T follicular helper cell (primary cell): ENCODE measurements at places on chromosomes 2 and 18.

- no peak for DNase-seq
Measured at GRCh38 chr18:55997151-55997561, 409.2 kb upstream of the TCF4 start.

DNA sequence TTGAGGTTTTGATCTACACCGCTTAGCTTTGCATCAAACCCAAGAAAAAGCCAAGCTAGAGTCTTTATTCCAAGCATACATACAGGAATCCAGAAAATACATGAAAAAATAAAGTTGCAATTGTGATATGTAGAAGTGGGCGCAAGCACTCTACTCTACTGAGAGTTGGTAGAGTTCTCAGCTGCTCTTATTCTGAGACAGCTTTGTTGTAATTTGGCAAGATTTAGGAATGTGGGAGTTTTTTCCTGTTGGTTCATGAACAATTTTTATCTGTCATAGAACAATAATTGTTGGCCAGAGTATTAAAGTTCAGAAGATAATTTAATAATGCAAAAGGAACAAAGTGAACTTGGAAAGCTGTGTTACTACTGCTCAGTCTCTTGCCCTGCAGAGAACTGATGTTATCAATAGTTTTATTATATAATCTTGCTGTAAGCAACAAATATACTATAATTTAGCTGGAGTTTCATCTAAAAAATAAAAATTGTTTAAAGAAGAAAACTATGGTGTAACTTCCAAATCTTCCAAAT, 302.0 kb upstream of the RND3 start:
- DNase-seq, result no peak

GRCh38 chr2:220628252-220628651, 943.9 kb downstream of the EPHA4 start:
- no peak for DNase-seq

- no peak for DNase-seq
Measured at GRCh38 chr2:41947701-41948396, 100.0 kb upstream of the PKDCC start.

- no peak for DNase-seq
Measured at GRCh38 chr2:45923701-45924100, 272.2 kb downstream of the PRKCE start.

DNA sequence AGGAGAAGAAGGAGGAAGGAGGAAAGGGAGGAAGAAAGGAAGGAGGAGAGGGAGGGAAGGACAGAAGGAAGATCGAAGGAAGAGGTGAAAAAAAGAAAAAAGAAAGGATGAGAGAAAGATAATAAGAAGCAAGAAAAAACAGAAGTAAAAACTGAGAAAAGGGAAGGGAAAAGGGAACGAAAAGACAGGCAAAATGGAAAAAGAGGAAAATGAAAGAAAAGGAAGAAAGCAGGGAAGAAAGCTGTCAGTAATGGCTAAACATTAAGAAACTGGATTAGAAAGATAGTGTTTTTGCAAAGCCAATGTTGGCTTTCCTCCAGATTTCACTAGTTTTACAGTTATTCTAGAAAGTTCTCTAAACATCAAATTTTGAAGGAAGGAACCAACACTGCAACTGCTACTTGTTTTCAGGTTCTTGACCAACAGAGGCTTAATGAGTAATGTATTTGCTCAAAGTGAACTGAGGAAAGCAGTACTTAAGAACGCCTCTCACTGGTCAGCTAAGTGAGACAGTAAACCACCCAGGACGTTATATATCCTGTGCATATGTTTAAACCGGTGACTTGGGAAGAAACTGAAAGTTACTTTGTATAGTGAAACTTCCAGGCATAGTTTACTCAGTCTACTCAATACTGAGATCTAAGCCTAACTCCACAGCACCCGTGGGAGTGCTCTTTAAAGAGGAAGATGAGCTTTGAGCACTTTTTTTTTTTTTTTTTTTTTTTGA, 286.2 kb upstream of the TRIB2 start:
- DNase-seq, result no peak

DNA sequence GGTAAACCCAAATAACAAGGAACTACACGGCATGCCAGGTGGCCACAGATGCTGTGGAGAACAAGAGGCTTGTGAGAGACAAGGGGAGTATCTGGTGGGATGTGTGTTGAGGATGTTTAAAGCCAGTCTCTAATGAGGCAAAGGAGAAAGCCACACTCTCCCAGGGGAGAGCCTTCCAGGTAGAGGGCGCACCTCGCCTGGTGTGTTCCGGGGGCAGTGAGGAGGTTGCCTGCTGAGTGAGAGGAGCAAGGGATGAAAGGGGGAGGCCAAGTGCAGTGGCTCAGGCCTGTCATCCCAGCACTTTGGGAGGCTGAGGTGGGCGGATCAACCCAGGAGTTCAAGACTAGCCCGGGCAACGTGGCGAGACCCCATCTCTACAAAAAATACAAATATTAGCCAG, 16.2 kb downstream of the SAG start:
- no peak for DNase-seq

GRCh38 chr2:223959688-223960087, 2.4 kb downstream of the MRPL44 start:
- DNase-seq, result no peak

DNA sequence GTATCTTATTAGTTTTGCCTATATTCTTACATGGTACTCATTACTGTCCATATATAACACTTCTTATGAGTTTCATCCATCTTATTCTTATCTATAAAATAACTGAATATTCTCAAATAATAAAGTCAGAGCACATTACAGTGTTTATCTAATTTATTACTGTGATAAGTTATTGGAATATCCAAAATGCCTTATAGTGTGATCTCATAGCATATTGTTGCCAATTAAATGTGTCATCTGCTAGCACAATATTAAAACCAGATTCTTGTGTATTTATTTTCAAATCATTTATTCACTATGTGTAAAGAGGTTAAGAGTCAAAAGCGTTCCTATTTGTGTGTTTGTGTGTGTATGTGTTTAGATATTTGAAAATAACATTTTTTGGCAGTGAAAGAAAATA, 151.9 kb downstream of the WDR7 start:
- no peak for DNase-seq

DNA sequence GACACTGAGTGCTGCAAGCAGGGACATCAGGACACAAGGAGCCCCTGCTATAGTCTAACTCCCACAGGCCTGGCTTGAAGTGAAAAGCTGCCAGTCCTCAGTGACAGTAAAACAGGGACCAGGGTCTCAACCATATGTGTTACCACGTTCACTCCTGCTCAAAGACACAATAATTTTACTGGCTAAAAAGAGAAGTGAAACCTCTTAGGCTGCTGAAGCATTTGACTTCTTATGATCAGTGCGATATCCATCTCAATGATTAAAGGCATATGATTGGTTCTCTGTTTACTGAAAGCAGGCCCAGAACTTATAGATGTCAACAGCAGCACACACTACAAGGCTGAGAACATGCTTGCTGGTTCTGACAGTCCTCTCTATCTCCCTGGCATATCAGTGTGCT, 129.8 kb upstream of the LMAN1 start:
- no peak for DNase-seq

DNA sequence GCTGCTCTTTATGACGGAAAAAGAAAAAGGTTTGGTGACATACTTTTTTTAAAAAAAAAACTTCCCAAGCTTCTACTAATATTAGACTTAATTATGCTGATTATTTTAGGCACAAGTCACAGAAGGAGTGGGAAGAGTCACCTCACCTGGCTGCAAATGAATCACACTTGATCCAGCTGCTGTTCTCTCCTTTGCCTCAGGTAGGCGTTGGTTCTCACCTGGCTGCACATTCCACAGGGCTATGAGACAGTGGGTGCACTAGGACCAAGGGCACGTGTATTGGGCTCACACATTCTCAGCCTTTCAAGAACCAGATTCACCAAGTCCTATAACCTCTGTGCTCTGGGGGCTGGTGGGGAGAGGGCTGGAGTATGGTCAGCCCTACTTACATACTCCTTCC, 93.3 kb downstream of the TGFA start:
- no peak for DNase-seq

DNA sequence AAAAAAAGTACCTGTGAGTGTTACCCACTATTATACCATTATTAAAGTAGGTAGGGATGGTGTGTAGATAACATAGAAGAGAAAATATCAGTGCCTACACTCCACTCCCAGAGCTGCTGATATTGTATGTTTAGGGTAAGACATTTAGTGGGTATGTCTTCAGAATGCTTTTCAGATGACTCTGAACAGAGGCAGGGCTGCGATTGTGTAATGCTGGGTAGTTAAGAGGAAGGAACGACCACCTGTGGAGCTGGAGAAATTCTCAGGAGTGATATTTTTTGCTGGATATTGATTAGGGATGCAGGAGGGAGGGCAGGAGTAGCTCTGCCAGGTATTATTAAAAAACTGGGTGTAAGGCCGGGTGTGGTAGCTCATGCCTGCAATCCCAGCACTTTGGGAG, 2.8 kb downstream of the CNOT11 start:
- no peak for DNase-seq

DNA sequence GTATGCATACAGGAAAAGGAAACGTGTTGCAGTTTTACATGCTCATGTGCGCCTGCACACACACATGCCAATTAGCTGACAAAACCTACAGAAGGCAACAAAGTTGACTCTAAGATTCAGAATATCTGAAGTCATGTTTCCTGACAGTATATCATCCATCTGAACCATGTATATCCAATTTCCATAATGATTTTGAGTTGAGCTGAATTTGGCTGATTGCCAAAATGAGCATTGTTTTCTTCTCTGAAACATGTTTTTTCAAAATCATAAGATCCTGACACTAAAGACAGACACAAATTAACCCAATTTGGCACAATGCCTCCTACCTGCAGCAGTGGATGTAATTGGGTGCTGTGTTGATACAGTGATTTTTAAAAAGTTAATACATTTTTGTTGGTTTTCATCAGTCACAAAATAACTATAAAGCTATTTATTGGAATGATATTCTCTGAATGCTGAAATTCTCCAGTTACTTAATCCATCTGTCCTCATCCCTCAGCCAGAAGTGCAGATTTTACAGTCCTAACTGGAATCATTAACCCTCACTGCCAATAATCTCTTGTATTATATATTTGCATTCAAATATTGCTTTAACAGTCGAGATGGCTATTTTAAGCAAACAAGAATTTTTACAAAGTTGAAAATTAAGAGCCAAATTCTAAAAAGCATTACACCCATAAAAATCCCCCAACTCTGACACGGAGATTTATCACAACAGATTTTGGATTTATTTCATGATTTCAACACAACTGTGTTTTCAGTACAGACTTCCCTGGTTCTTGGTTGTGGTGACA, 161.7 kb upstream of the LMAN1 start:
- no peak for DNase-seq

DNA sequence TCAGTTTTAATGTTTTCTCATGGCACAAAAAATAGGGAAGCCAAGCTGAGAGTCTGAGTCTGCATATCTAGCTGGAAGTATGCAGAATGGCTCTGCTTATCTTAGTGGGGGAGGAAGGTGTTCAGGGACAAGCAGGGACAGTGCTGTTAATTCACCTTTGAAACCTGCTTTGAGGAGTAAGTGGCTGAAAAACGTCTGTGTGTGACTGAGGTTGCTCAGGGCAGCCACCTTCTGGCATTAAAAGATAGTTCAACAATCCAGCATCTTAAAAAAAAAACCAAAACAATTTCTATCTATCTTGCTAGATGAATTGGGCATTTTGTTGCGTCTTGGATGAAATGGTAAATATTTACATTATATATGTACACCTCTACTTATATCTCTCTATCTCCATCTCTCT, 2.0 kb upstream of the TRPM8 start:
- DNase-seq, result no peak

GRCh38 chr2:135047300-135047699, at the start of gene MAP3K19:
Gene MAP3K19 (minus strand): TSS chr2:135047447. CDS start chr2:135024647, 22,800 bp downstream.
- DNase-seq, result no peak

GRCh38 chr2:5235701-5236100, 456.5 kb upstream of the SOX11 start:
- no peak for DNase-seq

DNA sequence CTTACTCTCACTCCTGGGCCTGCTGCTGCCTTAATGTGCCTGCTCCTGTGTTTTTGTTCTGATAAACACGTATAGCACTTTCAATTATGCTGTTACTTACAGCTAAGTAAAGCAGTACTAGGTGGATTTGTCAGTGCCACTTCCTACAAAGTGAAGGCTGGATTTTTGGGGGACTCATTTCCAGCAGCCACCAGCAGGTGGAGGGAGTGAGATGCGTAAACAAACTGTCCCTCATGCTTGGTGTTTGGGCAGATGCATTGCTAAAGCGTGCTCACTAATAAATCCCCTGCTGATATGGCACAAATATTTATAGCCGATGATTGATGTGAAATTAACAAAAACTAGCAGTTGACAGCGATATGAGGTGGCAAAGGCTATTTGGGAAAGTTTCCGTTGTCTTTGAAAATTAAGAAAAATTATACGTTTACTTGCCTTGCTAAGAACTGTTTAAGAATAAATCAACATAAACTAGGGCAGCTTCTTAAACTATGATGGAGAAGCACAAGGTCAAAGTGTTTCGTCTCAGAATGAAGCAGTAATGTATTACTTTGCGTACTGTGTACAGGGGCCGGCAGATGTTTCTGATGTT, 101.7 kb downstream of the AGAP1 start:
- no peak for DNase-seq

DNA sequence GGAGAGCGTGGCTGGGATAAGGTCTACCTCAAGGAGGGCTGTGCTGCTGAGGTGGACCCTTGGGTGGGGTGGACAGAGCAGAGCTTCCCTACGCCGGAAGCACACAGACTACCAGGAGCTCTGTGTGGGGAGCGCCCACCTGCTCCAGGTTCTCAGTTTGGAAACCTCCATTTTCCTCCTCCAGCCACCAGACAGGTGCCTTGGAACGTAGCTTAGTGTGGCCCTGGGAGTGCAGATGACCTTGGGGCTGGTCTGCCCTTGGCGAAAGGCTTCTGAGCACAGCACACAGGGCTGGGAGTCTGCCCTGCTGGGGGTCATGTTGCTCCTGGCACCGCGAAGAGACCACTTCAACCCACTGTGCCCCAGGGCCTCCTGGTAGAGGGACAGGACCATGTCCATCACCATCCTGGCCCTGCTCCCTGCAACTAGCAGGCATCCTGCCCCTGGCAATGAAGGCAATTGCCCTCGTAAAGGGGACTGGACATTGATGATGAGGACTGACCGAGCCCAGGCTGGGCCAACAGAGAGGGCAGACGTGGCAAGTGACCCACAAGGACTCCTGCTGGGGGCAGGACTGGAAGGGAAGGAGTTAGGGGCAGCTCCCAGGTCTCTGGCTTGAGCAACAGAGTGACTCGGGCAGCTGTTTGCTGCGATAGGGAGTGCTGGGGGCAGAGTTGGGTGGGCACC, 214.7 kb downstream of the CYP26B1 start:
- DNase-seq, result no peak

DNA sequence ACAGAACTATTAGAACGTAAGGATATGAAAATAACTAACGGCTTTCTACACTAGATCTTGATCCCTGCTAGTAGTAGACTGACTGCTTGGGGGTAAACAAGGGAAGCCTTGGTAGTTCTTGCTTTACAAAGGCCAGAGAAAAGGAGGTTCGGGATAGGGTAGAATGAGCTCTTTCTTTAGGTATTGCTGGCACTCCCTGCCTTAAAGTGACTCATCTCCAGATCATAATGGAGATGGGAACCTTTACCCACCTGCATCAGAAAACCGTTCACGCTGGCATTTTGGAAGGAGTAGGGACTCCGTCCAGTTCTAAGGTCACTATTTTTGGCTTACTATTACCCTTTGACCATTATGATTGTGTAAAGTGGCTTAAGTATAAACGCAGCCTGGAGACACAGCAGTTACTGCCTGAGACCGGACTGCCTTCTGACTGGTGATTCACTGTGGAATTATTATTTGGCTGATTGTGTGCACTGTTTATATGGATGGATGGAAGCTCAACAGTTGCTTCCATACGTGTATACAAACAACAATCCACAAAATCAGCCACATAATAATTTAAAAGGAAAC, 482.5 kb downstream of the STK39 start:
- no peak for DNase-seq

GRCh38 chr2:136325844-136326331, 207.9 kb upstream of the CXCR4 start:
- DNase-seq, result no peak

- DNase-seq, result no peak
Measured at GRCh38 chr2:179263015-179263414, 1.6 kb downstream of the SESTD1 start.
